Activated naive CD4-positive, alpha-beta T cell (primary cell): ENCODE measurements at places on chromosomes 6 and 20.

GRCh38 chr6:90687775-90688380 lies 101.0 kb upstream of the MAP3K7 start:
- DNase-seq: no peak

DNA sequence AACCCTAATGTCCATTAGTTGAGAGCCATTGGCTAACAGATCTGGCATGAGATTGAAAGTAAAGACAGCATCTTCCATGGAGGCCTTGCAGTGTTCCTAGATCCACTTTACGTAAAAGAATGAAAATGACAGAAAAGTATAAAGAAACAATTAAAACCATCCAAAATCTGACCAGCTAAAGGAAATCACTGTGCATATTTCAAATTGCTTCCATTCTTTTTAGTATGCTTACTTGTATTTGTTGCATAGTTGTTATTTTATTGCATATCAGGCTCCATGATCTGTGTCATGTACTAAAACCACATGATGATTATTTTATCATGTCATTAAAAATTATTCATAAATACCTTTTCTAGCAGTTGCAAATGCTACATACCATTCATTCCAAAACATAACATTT lies 67.9 kb downstream of the GCLC start:
- no peak for DNase-seq

GRCh38 chr20:3670511-3670910 lies 7.3 kb upstream of the GFRA4 start:
- no peak for DNase-seq

- no peak for DNase-seq
Measured at GRCh38 chr6:83514866-83515466, 2.6 kb downstream of the PRSS35 start.

GRCh38 chr6:113595911-113596376 lies 261.2 kb upstream of the MARCKS start:
- DNase-seq: no peak

DNA sequence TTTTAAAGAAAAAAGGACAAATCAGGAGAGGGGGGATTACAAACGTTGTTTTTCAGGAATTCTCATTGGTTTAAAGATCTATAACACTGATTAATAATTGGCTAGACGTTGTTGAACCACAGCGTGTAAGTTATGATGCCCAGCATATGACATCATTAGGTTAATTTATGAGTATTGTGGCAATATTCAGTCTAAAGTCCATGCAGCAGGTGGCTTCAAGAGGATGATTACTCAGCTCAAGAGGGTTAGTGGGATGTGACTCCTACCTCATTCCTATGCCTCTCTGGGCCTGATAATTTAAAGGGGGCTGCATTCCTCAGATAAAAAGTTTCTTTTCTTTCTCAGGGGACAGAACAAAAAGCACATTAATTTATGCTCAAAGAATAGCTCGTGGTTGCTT lies 1309.0 kb downstream of the EPHA7 start:
- no peak for DNase-seq

DNA sequence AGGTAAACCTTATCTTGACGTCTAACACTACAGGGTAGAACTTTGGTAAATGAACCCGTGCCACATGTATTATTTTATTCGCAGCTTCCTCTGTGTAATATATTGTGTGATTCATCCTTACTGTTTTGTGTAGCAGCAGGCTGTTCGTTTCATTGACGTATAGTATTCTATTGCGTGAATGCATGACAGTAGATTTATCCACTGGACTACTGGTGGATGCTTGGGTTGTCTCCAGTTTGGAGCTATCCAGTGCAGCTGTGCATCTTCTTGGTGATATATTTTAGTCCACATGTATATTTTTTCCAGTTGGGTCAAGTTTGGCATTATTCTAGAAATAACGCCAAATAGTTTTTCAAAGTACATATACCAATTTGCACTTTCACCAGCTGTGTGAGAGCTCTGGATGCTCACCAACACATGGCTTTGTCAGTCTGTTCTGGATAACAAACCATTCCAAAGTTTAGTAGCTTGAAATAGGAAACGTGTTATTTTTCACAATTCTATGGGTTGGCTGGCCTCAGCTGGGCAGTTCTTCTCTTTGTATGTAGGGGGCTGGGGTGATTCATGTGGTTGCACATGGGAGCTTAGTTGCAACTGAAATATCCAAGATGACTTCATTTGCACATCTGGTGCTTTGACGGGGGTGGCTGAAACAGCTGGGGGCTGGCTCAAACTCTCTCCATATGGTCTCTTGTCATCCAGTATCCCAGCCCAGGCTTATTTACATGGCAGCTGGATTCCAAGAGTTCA lies 9.3 kb downstream of the ECT2L start:
- DNase-seq: no peak

DNA sequence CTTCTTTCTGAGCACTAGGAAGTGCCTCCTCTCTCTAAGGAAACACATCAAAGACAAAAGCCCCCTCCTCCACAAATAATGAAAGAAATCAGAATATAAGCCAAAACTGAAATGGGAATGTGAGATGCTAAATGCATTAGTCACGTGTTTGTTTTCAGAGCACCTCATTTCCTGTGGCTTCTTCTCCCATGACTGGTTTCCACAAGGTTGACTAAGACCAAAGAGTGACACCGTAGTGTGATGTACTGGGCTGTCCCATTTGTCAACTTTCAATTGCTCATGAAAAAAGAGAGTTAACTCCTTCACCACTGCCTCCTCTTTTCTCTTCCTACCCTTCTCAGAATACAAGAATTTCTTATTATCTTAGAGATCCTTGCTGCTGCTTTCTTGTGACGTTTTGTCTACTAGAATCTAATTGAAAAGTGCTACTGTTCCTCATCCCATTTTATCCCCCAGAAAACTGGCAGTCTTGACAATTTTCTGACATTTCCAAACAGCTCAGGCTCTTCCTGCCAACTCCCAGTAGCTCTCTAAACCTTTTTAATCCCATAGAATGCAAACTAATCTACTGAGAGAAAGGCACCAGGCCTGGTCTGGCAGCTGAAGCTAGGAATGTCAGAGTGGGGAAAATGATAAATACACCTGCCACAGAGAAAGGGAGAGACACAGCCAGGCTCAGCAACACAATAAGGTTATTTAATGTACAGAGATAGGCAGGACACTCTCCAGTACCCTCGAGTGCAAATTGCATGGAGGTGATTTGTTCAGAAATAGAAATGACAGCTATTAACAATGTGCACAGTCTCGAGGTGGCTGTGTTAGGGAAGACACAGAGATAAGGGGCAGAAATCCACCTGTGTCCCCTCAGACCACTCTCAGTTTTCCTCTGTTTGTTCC lies 671.7 kb upstream of the NRSN1 start:
- no peak for DNase-seq

- no peak for DNase-seq
Measured at GRCh38 chr6:6631053-6631452, 42.5 kb downstream of the LY86 start.

- DNase-seq: no peak
Measured at GRCh38 chr6:33404884-33405283, 5.9 kb upstream of the PHF1 start.

- DNase-seq: no peak
Measured at GRCh38 chr6:163036160-163036645, 308.4 kb downstream of the PACRG start.

GRCh38 chr6:146359131-146359530 lies 184.5 kb upstream of the RAB32 start:
- no peak for DNase-seq

DNA sequence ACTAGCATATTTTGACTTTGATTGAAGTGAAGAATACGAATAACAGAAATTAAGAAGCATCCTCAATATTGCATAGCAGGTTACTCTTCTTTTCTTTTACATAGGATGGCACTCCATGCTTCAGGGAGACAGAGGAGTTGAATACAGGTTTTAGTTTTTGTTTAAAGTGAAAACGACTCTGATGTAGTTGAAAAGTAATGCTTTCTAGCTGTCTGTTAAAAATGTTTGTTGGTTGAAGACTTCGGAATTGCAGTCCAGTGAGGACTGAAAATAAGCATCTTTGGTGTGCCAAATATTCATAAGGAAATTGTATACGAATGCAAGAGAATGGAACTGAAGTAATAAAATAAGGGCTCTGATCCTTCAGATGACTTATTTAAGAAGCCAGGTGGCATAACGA lies 618 bp upstream of the SLC16A10 start:
- no peak for DNase-seq

DNA sequence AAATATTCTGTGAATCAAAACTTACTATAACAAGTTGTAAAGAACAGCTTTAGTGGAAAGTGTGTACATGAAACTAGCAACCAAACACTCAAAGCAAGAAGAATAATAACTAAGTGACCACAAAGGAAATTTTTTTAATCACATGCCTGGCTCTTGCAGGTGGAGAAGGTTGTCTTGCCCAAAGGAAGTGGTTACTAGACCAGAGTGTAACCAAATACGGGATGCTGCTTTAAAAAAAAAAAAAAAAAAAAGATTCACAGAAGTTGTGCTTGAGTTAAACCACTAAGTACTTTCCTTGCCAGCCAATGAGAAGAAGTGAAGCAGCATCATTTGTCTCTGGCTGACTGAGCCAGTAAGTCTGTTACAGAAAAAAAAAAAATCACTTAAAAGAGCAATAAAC lies 19.1 kb upstream of the HLA-DQB1 start:
- no peak for DNase-seq

GRCh38 chr6:95352064-95352795 lies 225.1 kb upstream of the MANEA start:
- no peak for DNase-seq

DNA sequence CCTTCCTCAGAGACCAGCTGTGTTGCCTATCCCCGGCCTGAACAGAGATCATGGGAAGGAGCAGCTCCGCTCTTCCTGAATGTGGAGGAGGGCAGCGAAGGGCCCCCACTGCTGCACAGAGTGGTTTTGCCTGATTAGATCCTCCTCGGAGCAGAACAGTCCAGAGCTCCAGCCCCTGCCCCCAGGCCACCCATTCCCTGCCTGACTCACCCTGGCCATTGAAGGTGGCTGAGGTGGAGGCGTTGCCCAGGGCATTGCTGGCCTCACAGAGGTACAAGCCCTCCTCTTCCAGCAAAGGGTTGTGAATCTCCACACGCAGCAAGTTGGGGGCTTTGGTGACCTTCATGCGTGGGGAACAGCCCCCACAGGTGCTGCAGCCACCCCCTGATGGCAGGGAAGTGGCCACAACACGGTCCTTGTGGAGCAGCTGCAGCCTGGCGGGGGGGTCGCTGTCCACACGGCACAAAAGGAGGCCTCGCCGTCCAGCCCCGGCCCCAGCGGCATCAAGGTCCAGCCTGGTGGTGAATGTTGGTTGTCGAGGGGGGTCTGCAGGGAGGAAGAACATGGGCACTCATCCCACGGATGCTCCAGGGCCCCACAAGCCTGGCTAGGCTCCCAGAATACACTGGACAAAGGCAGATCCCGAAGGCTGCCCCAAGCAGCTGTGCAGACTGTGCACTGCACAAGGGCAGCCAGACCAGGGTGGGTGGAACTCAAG lies 14.7 kb downstream of the SIGLEC1 start:
- no peak for DNase-seq

- DNase-seq: no peak
Measured at GRCh38 chr6:11869672-11870340, 91.2 kb upstream of the ADTRP start.

GRCh38 chr6:112804638-112805330 lies 457.7 kb downstream of the RFPL4B start:
- DNase-seq: no peak

GRCh38 chr6:129607581-129608186 lies 102.3 kb downstream of the ARHGAP18 start:
- no peak for DNase-seq

GRCh38 chr6:53929041-53929820 lies 134.4 kb downstream of the LRRC1 start:
- no peak for DNase-seq

- DNase-seq: no peak
Measured at GRCh38 chr6:15517600-15517999, 145.2 kb downstream of the DTNBP1 start.

DNA sequence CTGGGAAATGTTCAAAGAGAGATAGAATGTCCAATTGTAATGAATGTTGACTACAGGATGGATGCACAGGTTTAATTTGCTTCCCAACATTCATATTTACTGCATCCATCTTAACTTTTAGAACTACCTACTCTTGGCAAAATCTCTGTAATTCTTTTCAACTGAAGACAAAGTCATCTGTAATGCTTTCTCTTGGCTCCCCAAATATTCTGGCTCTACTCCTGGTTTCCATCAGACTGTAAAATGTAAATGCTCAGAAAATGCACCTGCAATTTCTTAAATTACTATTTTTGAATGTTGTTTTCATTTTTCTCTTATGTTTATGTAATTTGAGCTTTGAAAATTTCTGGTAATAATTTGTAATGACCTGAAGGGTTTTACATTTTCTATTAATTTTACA lies 480.8 kb upstream of the IMPG1 start:
- DNase-seq: no peak

DNA sequence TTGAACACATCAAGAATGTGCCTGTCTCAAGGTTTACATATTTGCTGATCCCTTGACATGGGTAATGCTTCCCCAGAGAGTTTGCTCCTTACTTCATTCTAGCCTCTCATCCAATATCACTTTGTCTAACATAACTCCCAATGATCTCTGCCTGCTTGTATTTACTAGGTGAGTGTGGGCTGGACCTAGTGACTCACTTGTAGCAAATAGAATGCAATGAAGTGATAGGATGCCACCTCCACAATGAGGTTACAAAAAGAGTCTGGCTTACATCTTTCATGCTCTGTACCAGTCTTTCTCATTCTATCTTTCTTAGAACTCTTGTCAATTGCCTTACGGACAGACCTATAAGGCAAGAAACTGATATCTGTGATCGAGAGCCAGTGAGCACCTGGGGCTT lies 44.9 kb upstream of the TMEM200A start:
- DNase-seq: no peak

DNA sequence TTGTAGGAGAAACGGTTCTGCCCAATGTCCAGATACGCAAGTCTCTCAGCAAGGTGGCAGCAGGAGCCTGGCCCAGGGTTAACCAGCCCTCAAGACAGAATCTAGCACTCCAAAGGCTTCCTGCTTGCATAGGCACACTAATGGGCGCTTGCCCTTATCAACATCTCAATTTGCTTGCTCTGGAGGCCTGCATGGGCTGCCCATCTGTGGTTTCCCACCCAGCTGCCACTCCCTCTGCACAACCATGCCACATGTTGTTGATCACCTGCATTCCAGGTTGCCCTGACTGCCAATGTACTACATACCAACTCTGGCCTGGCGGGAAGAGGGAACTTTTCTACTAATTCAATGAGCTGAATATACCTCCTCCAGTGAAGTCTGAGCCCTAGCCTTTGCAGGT lies 74.6 kb downstream of the ATG5 start:
- DNase-seq: no peak

- no peak for DNase-seq
Measured at GRCh38 chr6:40931931-40932330, 107.1 kb downstream of the UNC5CL start.

GRCh38 chr20:13831476-13831875 lies 46.6 kb downstream of the NDUFAF5 start:
- DNase-seq: no peak

- no peak for DNase-seq
Measured at GRCh38 chr6:81694207-81694606, 58.3 kb downstream of the TENT5A start.

DNA sequence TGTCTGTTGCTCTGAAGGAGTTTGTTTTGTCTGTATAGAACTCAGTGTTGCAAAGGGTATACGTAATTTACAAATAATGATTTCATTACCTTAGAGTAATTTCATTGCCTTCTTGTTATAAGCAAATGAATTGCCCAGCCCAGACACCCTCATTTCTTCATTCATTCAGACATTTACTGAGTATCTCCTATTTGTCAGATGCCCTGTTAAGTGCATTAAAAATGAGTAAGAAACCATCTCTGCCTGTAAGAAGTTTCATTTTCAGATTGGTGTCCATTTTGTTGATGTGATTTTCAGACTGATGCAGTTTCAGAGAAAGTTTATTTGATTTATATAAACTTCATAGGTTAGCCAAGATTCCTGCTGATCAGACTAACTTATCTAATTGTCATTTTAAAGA lies 429.3 kb downstream of the PHF3 start:
- no peak for DNase-seq
